Activated T-helper 1 cell treated with anti-CD3 and anti-CD28 coated beads, Interleukin-12 subunit alpha, Interleukin-12 subunit beta, Interleukin-2, Interleukin-4 antibody, amounts not matched to agents 30 ng/mL and 10 ng/mL and 1 ng/mL, durations not matched to agents 14 hours and 24 hours and 36 hours (primary cell): ENCODE measurements at places on chromosomes 3 and 15. TPM values are rescaled to one million over a fixed set of nuclear protein-coding genes. Genes with fewer than 3 reads are reported as not detected.
A peak's percentile ranks its signal among the peaks of the same experiment; 100 is the strongest.

DNA sequence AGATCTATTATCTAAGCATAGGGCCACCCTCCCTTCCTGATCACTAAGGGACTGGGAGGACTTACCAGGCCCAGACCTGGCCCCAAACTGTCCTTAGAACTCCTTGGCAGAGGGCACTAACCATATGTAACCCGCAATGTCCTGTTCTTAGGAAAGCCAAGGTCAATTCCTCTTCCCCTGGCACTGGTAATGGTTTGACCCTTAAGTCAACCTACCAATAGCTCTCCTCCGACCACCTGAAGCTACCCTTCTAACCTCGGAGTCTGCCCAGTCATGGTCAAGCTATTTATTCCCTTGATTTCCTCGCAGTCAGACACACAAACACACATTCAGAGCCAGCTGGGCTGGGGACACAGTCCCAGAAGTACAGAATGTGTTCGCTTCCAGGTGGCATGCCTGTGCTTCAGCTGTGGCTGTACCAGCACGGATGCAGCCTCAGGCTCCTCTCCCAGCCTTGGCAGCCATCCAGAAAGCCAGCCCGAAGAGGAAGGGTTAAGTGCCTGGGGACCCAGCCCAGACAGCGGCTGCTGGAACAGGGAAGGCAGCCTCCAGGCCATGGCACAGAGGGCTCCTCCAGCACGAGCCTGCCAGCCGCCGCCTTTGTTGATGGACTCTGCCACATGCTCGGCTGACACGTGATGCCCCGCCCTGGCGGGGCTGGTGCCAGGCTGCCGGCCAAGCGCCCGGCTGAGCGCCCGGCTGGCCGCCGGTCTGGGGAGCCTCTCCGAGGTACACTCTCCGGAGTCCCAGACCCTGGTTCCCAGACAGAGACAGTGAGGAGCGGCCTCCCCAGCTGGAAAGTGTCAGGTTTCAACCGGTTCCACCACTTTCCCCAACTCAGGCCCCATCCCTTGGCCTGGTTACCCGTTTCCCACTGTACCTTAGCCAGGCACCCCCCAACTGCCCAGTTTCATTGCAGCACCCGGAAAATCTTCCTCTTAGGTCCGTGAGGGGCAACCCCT, 5.5 kb downstream of the BMF start:
- no peak for DNase-seq
- H3K4me1 ChIP-seq: peaks cover 86% of the 10 kb centered on the region
- H3K27me3 ChIP-seq: peaks cover 2% of the 10 kb centered on the region
- peaks cover 21% of the 10 kb centered on the region for H3K36me3 ChIP-seq

DNA sequence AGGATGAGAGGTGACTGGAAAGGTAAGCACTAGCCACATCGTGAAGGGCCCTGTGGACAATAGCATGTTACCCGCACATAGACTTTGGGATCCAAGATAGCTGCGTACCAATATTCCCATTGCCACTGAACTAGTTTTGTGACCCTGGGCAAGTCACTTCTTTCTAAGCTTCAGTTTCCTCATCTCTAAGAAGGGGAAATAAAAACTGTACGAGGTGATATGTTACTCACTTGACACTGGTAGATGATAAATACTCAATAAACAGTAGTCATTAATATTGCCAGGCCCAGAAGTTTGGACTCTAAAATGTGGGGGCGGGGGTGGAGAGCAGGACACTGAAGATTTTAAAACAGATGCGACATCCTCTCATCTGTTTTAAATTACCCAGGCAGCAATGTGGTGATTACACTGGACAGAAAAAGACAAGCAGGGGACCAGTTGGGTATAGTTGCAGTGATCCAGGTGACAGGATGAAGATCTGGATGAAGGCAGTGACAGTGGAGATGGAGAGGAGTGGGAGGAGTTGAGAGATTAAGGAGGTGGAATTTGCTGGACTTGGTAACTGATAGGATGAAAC, 2.5 kb downstream of the ATG7 start:
- H3K27me3 ChIP-seq: peaks cover 3% of the 10 kb centered on the region
- no peak overlapping the region for H3K27ac ChIP-seq
- DNase-seq: no peak
- peaks cover 35% of the 10 kb centered on the region for H3K36me3 ChIP-seq
- peaks cover 60% of the 10 kb centered on the region for H3K4me1 ChIP-seq
- H3K4me3 ChIP-seq: peak overlapping the region; percentile 90

DNA sequence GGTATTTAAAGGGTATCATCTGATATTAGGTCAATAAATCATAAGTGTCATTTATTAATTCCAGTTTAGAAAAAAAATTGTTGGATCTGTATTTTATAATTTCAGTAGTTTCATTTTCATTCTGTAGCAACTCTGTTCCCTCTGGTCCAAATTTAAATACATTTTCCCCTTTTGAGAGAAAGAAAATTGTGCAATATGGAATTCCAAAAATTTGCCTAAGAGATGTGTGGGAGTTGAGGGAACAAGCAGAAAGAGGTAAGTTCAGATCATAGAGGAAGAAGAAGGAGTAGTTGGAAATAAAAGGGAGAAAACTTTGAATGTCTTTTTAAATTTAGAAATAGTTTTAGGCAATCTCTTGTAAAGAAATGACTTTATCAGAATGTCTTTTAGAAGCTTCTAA, 48.9 kb upstream of the MME start:
- H3K4me1 ChIP-seq: no peaks in the 10 kb centered on the region
- H3K27ac ChIP-seq: no peak overlapping the region
- no peaks in the 10 kb centered on the region for H3K27me3 ChIP-seq
- H3K36me3 ChIP-seq: no peaks in the 10 kb centered on the region

- H3K4me1 ChIP-seq: peaks cover 63% of the 10 kb centered on the region
- H3K27ac ChIP-seq: no peak overlapping the region
- H3K4me3 ChIP-seq: no peak overlapping the region
- peaks cover 5% of the 10 kb centered on the region for H3K36me3 ChIP-seq
Observed at GRCh38 chr15:70531576-70531975, 231.8 kb downstream of the UACA start.

- no peak overlapping the region for H3K27ac ChIP-seq
- no peak for DNase-seq
- no peaks in the 10 kb centered on the region for H3K36me3 ChIP-seq
- H3K4me1 ChIP-seq: no peaks in the 10 kb centered on the region
Observed at GRCh38 chr15:35914573-35914972, 368.6 kb upstream of the DPH6 start.

DNA sequence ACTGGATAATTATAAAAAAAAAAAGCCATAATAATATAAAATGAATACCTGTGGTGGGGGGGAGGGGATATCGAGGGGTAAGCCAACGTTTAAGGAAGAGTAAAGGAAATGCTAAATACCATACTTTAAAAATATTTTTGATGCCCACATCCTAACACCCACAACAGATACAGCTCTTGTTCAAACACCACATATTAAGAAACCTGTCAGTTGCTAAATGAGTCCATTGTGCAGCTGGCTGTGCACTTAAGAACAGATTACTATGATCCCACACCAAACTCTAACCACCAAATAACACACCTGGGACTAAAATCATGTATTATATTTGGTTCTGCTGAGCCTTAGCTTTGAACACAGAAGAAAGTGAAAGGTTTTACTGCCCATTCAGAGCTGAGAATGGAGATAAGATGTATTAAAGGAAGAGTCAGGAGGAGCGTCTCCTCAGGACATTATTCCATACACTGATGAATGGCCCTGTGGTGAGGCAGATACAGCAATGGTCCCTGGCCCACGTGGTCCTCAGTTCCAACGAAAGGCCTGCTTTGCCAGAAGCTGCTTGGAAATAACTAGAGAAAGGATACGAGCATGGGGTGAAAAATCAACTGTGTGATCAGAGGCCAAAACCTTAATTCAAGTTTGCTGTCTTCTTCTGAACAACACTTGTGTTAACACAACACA, 515.4 kb downstream of the FOXP1 start:
- no peak for DNase-seq
- H3K27me3 ChIP-seq: no peaks in the 10 kb centered on the region
- H3K4me1 ChIP-seq: peaks cover 60% of the 10 kb centered on the region
- H3K27ac ChIP-seq: no peak overlapping the region
- peak overlapping the region; percentile 10 for H3K4me3 ChIP-seq
- H3K36me3 ChIP-seq: peaks cover 2% of the 10 kb centered on the region

GRCh38 chr3:77158730-77159581, 119.1 kb downstream of the ROBO2 start:
- no peak overlapping the region for H3K27ac ChIP-seq
- H3K4me3 ChIP-seq: no peak overlapping the region
- no peaks in the 10 kb centered on the region for H3K27me3 ChIP-seq
- DNase-seq: no peak
- H3K4me1 ChIP-seq: no peaks in the 10 kb centered on the region
- H3K36me3 ChIP-seq: no peaks in the 10 kb centered on the region

DNA sequence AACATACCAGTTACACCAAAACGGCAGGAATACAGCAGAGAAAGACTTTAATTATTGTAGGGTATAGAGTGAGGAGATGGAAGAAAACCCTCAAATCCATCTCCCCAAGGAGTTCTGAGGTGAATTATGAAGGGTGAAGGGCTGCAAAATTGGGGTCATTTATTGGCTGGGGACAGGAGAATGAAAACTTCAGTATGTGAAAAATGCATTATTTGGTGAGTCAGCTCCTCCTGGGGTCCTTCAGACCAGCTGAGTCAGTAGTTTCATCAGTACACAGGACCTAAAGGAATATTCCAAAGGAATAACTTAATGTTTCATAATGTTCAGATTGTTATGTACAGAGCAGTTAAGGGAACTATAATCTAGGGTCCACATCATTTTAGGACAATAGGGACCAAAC, 566.0 kb downstream of the GBE1 start:
- no peak for DNase-seq
- H3K4me1 ChIP-seq: no peaks in the 10 kb centered on the region
- no peaks in the 10 kb centered on the region for H3K27me3 ChIP-seq
- H3K4me3 ChIP-seq: no peak overlapping the region
- H3K27ac ChIP-seq: no peak overlapping the region
- H3K36me3 ChIP-seq: no peaks in the 10 kb centered on the region

- no peak overlapping the region for H3K27ac ChIP-seq
- no peaks in the 10 kb centered on the region for H3K4me1 ChIP-seq
- H3K4me3 ChIP-seq: no peak overlapping the region
- no peak for DNase-seq
Observed at GRCh38 chr3:132386259-132386658, 31.0 kb upstream of the DNAJC13 start.

- no peak overlapping the region for H3K4me3 ChIP-seq
- H3K27ac ChIP-seq: no peak overlapping the region
- H3K4me1 ChIP-seq: no peaks in the 10 kb centered on the region
- DNase-seq: no peak
- H3K27me3 ChIP-seq: peaks cover under 1% of the 10 kb centered on the region
Observed at GRCh38 chr3:192750201-192750600, 22.9 kb upstream of the FGF12 start.

DNA sequence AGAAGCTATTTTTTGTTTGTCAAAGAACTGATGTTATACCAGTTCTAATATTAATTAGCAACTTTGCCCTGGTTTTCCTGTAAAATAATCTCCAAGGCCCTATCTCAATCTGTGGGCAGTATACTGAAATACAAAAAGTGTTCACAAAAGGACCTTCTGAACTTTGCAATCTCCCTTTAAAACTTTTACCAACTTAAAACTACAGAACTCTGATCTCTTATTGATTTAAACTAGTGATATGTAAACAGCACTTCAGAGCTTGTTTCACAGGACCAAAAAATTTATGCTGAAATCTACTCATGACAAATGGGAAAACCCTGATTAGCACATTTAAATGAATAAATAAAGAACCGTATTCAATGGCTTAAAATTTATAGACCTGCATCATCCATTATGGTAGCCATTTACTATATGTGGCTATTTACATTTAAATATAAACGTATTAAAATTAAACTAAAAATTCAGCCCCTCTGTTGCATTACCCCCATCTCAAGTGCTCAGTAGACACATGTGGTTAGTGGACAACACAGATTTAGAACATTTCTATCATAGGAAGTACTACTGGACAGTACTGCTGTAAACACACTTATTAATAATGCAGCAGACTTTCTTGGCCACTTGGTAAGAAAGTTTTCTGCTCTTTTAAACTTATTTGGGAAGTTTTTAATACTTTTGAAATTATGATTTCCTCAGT, 12.0 kb downstream of the AGTR1 start:
- H3K27ac ChIP-seq: no peak overlapping the region
- no peak overlapping the region for H3K4me3 ChIP-seq
- H3K4me1 ChIP-seq: no peaks in the 10 kb centered on the region
- no peak for DNase-seq

Gene TCF12
- 85.7 and 89.2 TPM in 2 replicates for total RNA-seq

Gene KLHL40
- not detected in 2 replicates for total RNA-seq

Gene GOLGA8F
- total RNA-seq: not detected in 2 replicates

Gene ADAMTS9
- total RNA-seq: not detected in 2 replicates

Gene CORO2B
- total RNA-seq: 0.10 TPM in 1 of 2 replicates, not detected in the other

Gene SPINK8
- total RNA-seq: not detected in 2 replicates
